Activated CD8-positive, alpha-beta memory T cell treated with anti-CD3 and anti-CD28 coated beads for 48 hours (primary cell): ENCODE measurements at places on chromosomes 1 and 21.

- no peak for DNase-seq
These were observed 4.1 kb upstream of the ATP2B4 start for GRCh38 chr1:203622486-203622885.

GRCh38 chr1:159177272-159177907, 6.0 kb downstream of the CADM3 start:
- DNase-seq, result no peak

- DNase-seq, result no peak
These were observed 8.0 kb downstream of the PHLDA3 start for GRCh38 chr1:201460814-201461644.

GRCh38 chr21:33976082-33977016, 60.7 kb upstream of the ATP5PO start:
- no peak for DNase-seq

GRCh38 chr21:28910280-28910887, 82.3 kb downstream of the LTN1 start:
- DNase-seq, result no peak

GRCh38 chr1:114756009-114756892, 1.5 kb downstream of the CSDE1 start:
- DNase-seq, result no peak

DNA sequence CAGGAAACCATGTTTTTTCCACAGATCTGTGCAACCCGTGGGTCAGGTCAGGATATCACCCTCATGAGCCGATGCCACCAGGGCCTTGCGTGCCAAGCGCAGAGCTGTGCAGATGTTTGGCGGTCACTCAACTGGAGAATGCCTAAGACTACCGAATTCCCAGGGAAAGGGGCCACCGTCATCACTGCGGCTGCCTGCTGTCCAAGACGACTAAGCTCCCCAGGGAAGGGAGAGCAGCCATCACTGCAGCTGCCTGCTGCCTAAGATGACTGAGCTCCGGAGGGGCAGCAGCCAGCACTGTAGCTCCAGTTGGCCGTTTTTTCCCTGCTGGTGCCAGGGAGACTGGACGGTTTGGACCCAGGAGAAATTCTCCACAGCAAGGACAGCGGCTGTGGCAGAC, 31.1 kb downstream of the AKT3 start:
- no peak for DNase-seq

DNA sequence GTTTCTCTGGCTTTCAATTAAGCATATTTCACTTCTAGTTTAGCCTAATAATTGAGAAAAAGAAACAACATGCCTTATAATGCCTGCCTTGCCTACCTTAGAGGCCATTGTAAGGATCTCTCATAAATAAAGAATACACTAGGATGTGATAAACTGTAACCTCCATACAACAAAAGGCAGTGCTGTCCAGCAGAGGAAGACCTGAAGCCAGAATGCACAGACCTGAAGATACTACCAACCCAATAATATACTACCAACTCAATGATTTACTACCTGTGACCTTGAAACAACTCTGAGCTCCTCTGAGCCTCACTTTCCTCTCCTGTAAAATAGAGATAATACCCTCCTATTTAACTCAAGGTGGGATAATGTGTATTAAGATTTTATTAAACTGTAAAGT, 361.3 kb downstream of the TTLL7 start:
- no peak for DNase-seq

GRCh38 chr1:203082571-203083462, 3.0 kb downstream of the MYOG start:
- no peak for DNase-seq

- DNase-seq, result no peak
These were observed 35.5 kb downstream of the COLGALT2 start for GRCh38 chr1:184002071-184002470.

GRCh38 chr1:41783189-41783639, 135.5 kb downstream of the HIVEP3 start:
- no peak for DNase-seq

- no peak for DNase-seq
These were observed 85.3 kb upstream of the RAVER2 start for GRCh38 chr1:64659478-64660138.

DNA sequence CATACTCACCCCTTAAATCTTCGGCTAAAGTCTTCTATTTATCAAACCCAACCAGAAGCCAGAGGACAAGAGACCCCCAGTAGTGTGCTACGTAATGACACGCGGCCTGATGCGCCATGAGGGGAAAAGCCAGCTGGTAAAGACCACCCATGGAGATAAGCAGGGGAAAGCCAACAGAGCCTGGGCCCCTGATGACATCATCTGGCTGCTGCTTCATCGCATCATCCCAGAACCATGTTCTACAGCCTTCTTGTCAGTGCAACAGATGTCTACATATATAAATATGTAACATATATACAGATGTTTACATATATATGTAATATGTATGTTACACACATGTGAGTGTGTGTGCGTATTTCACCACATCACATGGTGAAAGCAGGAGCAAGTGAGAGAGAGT, 81.7 kb upstream of the VANGL1 start:
- no peak for DNase-seq

- DNase-seq, result no peak
These were observed 14.2 kb downstream of the WDR4 start for GRCh38 chr21:42864815-42865775.

DNA sequence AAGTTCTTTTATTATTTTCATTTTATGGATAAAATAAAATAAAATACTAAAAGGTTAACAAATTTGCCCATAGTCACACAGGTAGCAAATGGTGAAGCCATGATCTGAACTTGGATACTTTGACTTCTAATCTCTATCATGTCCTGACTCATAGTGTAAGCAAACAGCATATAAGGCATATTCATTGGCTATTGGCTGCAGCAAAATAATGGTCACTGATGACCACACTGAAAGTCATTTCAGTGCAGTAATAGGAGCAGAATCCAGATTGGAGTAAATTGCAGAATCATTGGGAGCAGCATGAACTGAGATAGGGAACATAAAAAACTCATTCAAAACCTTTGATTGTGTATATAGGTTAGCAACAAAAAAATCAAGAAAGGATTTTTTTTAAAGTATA, 262.9 kb downstream of the PLA2G4A start:
- DNase-seq, result no peak

GRCh38 chr1:31837451-31838158, 21.8 kb upstream of the SPOCD1 start:
- DNase-seq, result no peak

DNA sequence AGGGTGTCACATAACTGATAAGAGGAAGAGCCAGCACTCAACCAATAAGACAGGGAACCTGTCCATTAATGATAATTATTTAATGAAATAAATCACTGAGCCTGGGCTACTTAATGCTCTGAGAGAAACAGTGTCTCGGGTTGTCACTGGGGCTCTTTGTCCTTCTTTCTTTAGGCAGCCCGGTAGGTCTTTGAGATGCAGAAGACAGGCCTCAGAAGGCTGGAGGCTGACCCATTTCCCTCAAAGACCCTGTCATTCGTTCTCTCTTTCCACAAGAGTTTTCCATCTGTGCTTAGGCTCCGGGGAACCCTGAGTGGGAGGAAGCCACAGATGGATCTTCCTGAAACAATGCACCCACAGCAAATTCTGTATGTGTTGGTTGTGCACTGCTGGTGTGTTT, 68.2 kb downstream of the BRINP2 start:
- DNase-seq, result no peak

- DNase-seq, result no peak
These were observed 54.0 kb downstream of the AKT3 start for GRCh38 chr1:243796016-243796415.

- DNase-seq, result no peak
These were observed 346.7 kb upstream of the VAMP3 start for GRCh38 chr1:7424352-7424890.

- DNase-seq, result no peak
These were observed 45.2 kb downstream of the PTPRU start for GRCh38 chr1:29281571-29281970.

DNA sequence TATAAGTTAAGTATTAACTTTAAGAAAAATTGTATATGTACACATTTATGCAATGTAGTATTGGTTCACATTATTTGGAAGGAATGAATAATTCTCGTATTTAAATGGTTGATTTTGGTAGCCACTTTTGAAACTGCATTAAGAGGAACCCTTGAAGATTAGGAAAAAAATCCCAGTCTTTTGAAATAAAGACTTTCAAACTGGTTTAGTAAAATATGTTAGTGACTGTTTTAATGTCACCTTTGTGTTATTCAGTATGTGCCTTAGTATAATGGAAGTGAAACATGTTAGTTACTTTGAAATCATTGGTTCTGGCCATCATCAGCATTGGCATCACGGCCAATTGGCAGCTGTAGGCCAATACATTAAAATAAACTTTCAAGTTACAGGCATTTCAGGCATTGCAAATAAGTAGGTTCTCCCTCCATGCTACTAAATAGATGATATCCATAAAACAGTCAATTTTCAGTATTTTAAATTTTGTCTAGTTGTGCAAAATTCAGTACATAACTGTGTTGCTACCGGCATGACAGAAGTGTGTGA, 4.4 kb downstream of the MIER1 start:
- DNase-seq, result no peak

GRCh38 chr1:26677306-26678115, 18.3 kb upstream of the ARID1A start:
- DNase-seq, result peak; percentile 12
